Activated T-cell treated with anti-CD3 and anti-CD28 coated beads for 1 hour (primary cell): ENCODE measurements at places on chromosomes 16 and 17.

DNA sequence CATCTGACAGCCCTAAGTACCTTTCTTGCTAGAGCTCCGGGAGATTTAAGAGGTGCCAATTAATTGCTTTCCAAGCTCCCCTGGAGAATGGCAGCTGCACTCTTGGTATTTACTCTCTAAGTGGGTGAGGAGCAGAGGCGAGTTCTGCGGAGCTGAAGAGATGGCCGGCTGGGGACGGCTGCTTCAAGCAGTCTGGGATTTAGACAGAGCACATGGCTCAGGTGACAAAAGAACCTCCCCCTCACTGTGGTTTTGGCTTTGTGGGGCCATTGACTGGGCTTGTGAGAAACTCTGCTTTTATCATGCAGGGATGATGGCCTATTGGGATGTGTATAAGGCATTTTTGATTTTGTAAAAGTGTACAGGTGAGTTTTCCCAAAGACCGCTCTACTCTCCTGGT, 239.3 kb upstream of the EEF2KMT start:
- DNase-seq = no peak

GRCh38 chr16:48632137-48632774, 22.3 kb upstream of the N4BP1 start:
- DNase-seq = no peak

DNA sequence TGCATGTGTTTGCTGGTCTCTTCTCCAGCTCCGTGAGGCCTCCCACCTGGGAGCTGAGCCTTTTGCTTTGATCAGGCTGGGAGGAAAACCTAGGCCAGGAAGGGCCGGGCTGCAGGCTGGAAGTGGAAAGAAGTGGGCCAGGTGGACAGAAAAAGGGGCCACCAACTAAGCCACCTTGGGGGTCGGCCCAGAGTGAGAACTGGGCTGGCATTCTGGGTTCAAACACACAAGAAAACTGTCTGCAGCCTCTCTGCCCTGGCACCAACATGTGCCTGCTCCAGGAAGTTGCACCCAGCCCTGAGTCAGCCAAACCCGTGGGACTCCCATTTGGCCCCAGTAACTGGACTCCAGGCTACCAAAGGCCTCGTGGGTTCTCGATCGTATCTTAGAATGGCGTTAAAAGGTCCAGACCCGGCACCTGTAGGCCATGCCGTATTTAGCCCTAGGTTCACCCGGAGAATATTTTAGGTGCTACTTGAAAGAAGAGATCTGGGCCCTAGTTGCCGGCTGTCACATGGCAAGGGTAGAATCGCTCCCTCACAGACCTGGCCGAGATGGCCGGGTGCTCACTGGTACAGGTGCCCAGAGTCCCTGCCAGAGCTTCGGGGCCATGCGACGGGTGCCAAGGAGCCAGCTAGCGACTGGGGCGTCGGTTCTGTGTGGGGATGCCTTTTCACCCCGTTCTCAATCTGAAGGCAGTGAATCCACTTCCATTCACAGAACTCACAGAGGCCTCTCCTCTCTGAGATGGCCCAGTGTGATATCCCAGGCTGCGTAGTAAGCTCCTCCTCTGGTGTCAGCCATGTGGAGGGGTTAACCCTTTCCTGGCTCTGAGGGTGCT, 236.6 kb downstream of the MRTFB start:
- DNase-seq = no peak

DNA sequence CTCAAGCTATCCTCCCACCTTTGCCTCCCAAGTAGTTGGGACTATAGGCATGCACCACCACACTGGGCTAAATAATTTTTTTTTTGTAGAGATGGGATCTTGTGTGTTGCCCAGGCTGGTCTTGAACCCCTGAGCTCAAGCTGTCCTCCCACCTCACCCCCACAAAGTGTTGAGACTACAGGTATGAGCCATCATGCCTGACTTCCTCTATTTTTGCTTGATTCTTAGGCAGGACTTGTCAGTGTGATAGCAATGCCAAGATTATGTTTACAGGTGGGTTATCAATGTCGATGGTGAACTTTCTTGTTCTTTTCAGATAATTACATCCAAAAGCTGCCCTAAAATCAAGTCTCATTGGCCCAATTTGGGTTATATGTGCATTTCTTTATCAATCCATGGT, 96.9 kb downstream of the HS3ST4 start:
- DNase-seq = no peak

- DNase-seq = no peak
Measured at GRCh38 chr16:2467528-2468232, 3.4 kb upstream of the NTN3 start.

DNA sequence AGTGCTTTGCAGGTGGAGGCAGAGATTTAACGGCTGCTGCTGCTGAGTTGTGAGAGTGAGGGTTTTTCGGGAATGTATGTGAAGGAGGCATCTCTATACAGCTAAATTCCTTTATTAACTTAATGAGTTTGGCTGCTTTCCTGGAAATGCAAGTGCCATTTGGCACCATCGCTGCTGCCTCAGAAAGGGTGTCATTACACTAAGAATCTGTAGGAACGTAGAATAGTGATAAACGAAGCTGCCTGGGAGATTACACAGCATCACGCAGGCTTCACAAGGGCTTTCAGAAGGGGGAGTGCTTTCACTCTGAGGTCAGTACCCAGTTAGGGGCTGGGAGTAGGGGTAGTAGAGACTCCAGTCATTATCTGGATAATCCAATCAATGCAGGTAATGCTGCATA, 14.1 kb upstream of the NLRP1 start:
- no peak for DNase-seq
